AG04450 (cell line): ENCODE measurements at places on chromosomes 7 and 10. TPM values are rescaled to one million over a fixed set of nuclear protein-coding genes. Genes with fewer than 3 reads are reported as not detected.

CLCN1 gene
- polyA plus RNA-seq: not detected in 2 replicates

C7orf33 gene
- not detected in 2 replicates for polyA plus RNA-seq

NEURL1 gene
- 0.67 and 0.82 TPM in 2 replicates for polyA plus RNA-seq

STAG3 gene
- 0.15 and 0.22 TPM in 2 replicates for polyA plus RNA-seq
